ENCODE measurements at places on chromosomes 7 and 10.

GRCh38 chr7:108613147-108613948 is 43.7 kb downstream of the DNAJB9 start:
- peak; percentile 27 for DNase-seq

DNA sequence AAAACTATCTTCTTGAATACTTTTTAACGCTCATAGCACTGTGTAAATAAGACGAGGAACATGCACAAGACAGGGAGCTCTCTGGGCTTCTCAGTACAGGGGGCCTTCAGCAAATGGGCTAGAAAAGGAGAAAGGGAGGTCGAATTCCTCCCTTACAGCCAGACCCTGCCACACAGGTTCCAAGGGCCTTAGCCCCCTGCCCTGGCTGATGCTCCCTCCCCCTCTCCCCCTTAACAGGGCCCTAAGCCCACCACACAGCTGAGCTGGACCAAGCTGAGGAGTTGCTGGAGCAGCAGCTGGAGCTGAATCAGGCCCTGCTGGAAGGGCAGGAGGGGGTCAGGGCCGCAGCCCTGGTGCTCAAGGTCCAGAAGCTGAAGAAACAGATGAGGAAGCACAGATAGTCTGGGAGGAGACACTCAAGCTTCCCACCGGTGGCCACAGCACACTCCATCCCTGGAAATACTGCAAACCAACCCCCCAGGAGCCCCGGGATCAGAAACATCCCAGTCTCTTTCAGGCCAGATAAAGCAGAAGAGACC is 153.9 kb downstream of the SNX13 start:
- no peak for DNase-seq

DNA sequence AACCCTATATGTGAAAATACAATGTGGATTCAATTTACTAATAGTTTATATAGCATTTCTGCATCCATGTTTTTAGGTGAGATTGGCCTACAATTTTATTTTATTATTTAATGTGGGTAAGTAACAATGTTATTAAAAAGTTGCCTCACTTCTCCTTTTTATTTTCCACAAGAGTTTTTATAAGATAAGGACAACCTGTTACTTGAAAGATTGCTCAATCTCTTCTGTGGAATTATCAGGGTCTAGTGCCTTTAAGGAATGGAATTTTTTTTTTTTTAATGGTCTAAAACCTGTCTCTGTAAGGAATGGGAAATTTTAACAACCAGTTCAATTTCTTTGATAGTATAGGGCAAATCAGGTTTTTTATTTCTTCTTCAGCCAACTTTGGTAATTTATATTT is 53.9 kb upstream of the RAB18 start:
- no peak for DNase-seq

DNA sequence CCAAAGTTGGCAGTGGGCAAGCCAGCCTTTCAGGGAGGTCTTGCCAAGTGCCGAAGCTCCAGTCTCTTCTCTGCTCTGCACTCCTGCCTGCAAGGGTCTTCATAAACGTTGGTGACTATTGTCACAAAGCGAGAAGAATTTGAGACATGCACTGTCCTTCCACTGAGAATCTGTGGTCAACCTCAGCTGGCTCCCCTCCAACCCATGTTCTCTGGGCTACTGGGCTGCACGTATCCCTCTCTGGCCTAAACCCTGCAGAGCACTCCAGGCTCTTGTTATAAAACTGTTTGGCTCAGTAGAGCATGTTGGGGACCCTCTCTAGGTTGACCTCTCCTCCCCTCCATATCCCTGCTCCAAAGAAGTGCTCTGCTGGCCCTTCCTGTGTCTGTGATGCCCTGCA is 260.4 kb upstream of the NFE2L3 start:
- DNase-seq, result no peak

DNA sequence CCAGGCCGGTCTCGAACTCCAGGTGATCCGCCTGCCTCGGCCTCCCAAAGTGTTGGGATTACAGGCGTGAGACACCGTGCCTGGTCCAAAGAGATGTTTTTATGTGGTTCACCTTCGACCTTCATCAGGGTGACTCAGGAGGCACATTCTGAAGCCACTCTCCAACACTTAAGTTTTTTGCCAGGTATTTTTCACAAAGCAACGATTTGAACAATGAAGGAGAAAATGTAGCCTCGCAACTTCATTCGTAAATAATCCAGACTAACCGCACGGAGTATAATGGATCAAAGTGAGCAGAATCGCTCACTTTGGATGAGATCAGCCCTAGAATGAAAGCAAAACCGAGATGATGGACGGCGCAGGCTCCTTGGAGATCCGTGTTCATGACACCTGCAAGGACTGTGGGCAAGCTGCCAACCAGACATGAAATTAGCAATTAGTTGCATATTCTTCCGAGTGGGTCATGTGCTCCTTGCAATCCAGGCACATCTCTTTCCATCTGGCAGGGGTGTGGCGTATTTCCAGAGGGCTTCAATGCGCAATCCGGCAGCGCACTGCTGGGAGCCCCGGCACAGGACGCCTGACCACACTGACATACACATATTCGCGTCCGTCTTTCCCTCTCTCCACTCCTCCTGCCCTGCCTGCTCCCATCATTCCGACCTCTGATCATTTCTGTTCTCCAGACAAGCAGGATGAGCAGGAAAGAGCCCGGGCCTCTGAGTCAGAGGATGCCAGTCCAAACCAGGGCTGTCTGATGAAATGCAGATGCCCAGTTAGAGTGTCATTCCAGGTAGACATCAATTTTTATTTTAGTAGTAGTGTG is 148.4 kb downstream of the KLF6 start:
- DNase-seq, result no peak

- peak; percentile 51 for DNase-seq
These were observed 252.7 kb upstream of the FERD3L start for GRCh38 chr7:19397911-19398310.

DNA sequence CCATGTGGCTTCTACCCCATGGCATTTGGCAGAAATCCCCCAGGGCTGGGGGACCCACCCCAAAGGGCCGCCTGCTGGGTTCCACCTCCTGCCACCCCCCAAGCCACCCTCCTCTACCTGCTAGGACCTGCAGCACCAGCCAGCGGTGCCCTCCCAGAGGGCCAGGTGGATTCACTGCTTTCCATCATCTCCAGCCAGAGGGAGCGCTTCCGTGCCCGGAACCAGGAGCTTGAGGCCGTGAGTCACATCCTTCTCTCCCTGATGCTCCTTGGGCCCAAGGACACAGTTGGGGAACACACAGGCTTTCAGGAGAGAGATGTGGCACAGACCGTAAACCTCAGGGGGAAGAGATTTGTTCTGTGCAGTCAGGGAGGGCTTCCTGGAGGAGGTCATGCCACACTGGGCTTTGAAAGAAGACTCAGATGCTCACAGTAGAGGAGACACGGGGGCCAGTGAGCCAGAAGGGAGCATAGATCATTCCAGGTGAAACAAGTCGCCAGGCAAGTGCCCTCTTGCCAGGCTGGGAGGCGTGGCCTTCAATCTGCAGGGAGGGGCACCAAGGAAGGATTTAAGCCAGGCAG is 11.5 kb upstream of the SH2B2 start:
- DNase-seq, result peak; percentile 22
